ENCODE measurements at places on chromosomes 6 and 20.

- DNase-seq: no peak
Observed at GRCh38 chr6:40552941-40553340, 34.2 kb downstream of the LRFN2 start.

DNA sequence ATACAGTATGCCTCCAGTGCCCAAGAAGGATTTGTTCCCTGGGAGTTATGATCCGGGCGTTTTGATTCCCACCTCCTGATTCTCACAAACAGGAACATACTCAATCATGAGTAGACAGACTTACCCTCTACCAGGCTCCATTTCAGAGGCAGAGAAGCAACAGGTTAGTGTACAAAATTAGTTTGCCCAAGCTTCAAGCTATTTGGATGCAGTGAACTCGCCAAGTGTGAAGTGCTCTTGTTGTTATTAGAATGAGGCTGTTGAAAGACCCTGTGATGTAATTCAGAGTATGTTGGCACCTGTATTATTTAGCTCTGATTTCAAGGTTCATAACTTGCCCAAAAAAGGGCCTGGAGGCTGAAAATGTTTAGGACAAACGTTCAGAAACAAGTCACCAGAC lies 247.0 kb downstream of the PHACTR1 start:
- DNase-seq: no peak

DNA sequence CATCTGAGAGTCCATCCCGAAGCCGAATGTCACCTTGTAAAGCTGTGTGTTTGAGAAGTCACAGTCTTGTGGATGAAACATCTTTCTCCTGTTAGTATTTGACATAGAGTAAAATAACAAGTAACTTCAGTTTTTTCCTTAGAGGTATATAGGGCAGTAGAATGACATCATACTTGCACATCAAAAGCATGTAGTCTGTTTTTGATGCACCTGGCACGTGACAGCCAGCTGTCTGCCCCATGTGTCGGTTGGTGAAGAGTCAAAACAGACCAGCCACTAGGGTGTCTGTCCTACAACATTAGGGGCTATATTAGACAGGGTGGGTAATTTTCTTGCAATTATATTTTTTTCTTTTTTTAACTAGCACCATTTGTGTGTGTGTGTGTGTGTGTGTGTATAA lies 70.2 kb downstream of the SNX9 start:
- DNase-seq: no peak

DNA sequence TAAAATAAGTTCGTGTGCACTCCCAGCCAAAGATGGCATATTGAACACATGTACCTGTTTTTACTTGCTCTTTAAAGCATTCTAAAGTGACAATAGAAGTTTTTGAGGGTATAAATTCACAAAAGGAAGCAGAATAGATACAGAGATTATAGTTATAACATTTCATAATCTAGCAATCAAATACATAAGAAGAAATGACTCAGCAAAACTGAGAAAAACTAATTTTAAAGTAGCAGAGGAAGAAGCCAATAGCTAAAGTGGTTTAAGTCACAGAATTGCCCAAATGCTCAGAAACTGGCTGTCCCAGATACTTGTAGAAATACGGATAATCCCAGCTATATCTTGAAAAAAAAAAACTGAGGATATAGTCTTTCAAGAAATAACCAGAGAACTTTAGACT lies 49.2 kb upstream of the TBC1D32 start:
- DNase-seq: no peak

- DNase-seq: no peak
Observed at GRCh38 chr20:23436681-23437080, 2.8 kb upstream of the CSTL1 start.

DNA sequence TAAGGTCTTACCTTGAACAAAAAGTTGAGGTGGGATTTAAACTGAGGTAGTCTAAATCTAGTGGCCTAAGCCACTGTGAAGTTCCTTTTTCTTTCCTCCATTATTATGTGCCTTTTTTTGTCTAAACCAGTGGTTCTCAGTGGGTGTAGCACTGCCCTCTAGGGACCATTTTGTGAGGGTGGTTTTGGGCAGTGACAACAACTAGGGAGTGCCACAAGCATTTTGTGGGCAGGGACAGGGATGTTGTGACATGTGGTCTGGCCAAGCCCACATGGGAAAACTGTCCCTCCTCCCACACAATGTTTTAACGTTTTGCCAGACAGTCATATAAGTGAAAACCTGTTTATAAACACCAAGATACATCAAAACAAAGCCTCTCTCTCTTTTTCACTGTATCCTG lies 899.4 kb upstream of the FLRT3 start:
- DNase-seq: peak; percentile 53

DNA sequence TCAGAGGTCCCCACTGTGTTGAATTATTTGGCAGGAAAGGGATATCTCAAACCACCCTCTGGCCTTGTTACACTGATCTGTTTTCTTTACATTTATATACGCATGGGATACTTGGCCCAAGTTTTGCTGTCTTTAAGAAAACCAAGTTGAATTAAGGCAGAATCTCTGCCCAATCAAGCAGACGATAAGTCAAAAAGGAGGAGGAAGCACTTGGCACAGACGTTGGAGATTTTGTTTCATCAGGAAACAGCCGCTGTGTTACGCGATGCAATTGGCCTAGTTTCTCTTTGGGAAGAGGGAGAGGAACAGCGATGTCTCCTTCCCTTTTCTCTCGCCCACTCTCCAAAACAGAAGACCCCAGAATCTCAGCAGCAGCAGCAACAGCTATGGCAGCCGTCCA lies 20.2 kb upstream of the NAA20 start:
- DNase-seq: no peak

- DNase-seq: no peak
Observed at GRCh38 chr6:137685798-137686375, 181.2 kb upstream of the TNFAIP3 start.

GRCh38 chr20:363319-364078 lies 16.6 kb downstream of the NRSN2 start:
- DNase-seq: peak; percentile 58

DNA sequence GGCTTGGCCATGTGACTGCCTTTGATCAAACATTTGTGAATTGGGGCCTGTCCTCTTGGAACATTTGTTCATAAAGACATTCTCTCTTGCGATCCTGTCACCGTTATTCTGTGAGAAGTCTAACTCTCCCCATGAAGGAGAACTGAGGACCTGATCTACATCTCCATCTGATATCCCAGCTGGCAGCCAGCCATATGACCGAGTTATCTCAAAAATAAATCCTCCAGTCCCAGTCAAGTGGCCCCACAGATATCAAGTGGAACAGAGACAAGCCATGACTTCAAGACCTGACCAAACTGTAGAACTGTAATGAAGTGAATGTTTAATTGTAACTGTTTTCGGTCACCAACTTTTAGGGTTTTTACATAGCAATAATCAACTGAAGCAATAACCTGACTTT lies 25.7 kb downstream of the SNX3 start:
- DNase-seq: no peak
